ENCODE measurements at places on chromosomes 5 and 9.

- no peak for DNase-seq
Measured at GRCh38 chr9:131398204-131398603, 4.3 kb downstream of the PRRC2B start.

DNA sequence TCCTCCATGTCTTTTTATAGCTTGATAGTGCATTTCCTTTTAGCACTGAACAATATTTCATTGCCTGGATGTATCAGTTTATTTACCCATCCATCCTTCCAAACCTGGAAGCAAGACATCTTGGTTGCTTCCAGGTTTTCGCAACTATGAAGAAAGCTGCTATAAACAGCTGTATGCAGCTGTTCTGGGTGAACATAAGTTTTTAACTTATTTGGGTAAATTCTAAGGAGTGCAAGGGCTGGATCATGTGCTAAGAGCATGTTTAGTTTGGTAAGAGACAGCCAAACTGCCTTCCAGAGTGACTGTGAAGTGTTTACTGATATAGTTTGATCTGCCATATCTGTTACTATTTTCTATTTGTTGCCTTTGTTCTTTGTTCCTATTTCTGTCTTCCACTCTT lies 58.5 kb downstream of the CSF2 start:
- DNase-seq, result no peak

- no peak for DNase-seq
Measured at GRCh38 chr5:135157421-135158313, 123.6 kb upstream of the PITX1 start.

DNA sequence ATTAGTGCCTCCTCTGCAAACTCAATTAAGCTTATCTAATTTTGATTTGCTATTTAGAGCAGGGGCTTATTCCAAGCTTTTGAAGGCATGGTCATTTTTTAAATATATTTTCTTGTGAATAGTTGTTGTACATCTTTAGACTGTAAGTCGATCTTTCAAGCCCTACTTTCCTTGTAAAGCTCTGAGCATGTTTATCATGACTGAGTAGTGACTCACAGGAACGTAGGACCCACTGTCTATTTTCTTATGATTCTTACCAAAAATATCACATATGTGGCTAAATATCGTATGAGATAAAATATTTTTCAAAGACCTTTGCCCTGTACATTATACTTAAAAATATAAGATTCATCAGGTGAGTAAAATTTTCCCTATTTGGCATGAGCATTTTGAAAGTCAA lies 440.4 kb upstream of the GRIN3A start:
- DNase-seq, result no peak

DNA sequence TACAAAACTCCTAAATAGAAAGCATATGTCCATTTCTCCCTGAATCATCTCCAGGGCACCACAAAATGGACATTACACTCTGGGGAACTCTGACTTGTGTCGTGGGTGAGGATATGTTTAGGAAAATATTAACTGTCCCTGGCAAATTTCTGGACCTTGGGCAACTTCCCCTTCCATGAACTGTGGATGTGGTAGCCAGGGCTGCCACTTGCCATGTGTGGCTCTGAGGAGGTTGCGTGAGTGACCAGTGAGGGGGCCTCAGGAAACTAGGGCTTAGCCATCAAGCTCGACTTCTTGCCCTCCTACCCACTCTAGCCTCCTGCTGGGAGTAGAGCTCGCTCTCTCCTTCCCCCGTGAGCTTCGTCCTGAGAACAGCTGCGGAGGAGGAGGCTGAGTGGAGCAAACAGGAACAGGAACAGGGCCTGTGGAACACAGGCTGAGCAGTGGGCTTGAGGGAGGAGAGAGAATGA lies 13.8 kb upstream of the STC2 start:
- no peak for DNase-seq

DNA sequence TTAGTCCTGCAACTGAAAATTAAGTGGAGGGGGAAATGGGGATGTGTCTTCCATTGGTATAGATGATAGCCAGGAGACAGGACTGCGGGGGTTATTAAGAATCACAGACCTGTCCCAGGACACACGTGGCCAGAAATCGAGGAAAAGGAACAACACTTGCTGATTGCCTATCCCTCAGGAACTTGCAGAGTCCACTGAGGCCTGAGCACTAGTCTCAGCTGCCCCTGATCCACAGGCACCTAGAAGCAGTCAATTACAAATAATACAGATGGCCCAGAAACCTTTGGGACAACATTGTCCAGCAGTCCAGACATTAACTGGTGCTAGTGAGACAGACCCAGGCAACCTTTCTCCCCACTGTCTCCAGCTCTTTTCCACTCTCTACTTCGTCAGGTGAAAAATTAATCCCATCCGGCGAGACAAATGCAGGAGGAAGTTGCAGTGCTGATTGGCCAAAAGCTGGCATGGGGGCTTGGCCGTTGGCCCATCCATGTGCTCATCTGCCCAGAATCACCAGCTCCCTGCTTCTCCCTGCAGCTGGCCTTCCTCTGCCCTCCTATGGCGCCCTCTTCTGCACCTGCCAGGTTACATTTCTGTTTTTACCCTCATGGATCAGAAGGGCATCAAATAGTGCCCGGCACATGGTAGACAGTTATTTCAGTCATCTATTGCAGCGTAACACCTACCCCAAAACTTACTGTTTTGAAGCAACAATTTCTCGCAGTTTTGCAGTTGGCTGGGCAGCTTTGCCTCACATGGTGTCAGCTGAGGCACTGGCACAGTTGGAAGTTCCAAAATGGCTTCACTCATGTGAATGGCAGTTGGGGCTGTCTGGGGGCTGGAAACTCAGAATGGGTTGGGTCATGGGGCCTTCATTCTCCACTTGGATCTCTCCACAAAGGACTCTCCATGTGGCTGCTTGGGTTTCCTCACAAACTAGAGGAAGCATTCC lies 3.6 kb upstream of the B4GALT1 start:
- DNase-seq, result no peak

DNA sequence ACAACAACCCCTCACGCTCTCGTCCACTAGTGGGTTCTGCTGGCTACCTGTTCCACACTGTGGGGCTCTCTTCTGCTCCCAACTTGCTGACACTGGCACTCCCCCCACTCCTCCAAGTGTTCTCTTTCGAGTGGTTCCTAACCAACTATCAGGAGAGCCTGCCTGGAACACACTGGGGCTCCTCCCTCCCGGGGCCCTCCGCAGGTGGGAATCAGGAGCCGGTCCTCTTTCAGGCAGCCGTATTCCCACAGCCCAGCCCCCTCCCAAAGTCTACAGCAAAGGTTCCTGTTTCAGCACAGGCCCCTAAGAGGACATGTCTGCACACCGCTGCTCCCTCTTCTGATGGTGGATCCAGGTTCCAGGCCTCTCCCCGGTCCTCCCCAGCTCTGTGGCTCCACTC lies 165.9 kb downstream of the FSTL4 start:
- no peak for DNase-seq

- DNase-seq, result no peak
Measured at GRCh38 chr5:118994595-118994994, 6.2 kb upstream of the DTWD2 start.

- no peak for DNase-seq
Measured at GRCh38 chr9:113798062-113799030, 77.8 kb upstream of the ZNF618 start.

GRCh38 chr9:68847765-68848164 lies 142.7 kb downstream of the PIP5K1B start:
- DNase-seq, result no peak

- no peak for DNase-seq
Measured at GRCh38 chr5:38478166-38478565, 78.3 kb downstream of the LIFR start.
